ENCODE measurements at places on chromosomes 1 and 21.
A peak's percentile ranks its signal among the peaks of the same experiment; 100 is the strongest.

DNA sequence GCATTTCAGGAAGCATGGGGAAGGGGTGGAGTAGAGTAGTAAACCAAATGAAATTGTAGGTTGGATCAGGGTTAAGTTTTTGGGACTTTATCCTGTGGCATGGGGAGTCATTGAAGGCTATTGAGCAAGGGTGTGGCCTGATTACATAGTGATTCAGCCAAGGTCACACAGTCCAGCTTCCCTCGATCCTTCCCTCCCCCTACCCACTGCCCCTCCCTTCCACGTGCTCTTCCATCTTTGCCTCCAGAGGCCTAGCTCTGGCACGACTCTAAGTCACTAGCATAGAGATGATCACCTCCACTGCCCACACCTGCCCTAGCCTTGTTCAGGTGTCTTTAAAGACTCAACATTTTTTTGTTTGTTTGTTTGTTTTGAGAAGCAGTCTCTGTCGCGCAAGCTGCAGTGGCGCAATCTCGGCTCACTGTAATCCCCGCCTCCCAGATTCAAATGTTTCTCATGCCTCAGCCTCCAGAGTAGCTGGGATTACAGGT, 37.2 kb upstream of the SLC9A1 start:
- no peak for DNase-seq

DNA sequence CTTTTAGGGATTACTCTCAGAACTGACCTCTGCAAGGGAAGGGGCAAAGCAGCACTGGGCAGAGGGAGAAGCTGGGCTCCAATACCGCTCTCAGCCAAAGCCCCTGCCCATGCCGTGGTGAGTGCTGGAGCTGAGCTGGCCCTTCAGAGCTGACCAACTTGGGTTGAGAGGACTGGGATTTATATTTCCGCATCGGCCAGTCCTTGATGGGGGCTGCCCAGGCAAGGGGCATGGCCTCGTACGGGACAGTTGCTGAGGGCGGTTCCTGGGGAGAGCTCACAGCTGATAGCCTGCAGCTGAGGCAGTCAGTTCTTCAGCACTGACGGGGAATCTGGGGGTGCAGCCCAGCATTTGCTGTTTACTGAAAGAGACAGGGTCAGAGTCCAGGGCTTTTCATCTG, 8.0 kb downstream of the HUNK start:
- no peak for DNase-seq

DNA sequence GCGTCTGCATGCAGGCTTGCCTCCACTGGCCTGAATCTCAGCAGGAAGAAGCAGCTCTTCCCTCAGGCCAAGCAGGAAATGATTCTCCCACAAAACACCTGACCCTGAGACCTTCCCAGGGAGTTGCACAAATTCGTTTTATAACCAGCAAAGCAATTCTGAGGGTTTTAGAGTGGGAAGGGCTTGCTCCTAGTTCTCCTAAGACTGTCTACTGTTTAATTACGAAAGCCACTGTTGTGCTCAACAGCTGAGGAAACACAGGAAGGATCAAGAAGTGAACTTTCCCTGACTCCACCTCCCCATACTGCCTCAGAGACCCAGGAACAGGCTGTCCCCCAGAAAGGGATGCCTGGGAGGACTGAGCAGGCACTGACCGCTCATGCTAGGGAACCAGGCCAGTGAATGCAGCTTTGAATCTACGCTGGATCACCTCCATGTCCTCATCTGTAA, 37.0 kb upstream of the PUM1 start:
- DNase-seq: no peak

- DNase-seq: no peak
Measured at GRCh38 chr1:72516826-72517225, 234.5 kb upstream of the NEGR1 start.

DNA sequence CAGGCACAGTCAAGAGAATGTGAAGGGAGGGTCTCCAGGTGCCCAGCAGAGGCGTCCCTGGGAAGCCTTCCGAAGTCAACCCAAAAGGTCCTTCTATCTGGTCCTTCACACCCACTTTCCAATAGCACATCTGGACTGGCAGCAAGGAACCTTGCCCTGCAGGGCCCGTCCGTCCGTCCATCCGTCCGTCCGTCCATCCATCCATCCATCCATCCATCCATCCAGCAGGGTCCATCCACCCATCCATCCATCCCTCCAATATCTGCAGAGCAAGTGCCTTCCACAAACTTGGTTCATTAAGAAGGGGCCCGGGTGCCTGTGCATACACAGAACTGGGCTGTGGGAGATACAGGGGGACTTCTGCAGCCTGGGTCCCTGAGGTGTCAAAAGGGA, 31.6 kb downstream of the SLC45A1 start:
- no peak for DNase-seq

DNA sequence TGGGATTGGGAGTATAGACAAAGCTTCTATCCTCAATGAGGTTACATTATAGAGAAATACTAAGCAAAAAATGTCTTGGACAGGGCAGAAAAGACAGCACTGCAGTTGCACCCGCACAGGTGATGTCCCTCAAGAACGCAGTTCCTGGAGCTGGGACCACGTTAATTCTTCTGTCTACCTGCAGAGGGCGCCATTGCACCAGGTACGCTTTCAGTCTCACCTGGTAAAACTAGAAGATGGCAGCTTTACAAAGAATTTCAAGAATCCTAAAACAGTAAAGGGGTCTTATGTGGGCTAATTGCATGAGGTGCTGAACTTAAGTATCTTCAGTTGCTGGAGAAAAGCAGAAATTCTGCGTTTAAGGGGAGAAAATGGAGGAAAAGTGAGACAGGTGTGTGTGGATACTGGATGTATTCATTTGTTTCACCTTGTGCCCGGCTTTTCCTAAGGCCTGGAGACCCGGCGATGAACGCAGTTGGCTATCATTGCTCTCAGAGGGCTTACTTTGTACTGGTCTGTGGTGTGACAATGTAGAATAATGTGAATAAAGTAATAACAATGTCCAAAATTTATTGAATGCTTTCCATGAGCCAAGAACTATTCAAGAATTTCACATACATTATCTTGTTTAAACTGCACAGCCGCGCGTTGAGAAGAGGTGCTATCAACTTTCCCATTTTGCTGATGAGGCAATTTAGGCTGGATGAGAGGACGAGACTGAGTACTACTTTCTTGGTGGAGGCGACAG, 276.3 kb upstream of the GREM2 start:
- DNase-seq: peak; percentile 38

- DNase-seq: no peak
Measured at GRCh38 chr1:85898861-85899260, 190.6 kb upstream of the ZNHIT6 start.

- DNase-seq: no peak
Measured at GRCh38 chr21:35943752-35944151, 116.6 kb downstream of the SETD4 start.

GRCh38 chr1:91575909-91576519, 75.4 kb downstream of the CDC7 start:
- no peak for DNase-seq

DNA sequence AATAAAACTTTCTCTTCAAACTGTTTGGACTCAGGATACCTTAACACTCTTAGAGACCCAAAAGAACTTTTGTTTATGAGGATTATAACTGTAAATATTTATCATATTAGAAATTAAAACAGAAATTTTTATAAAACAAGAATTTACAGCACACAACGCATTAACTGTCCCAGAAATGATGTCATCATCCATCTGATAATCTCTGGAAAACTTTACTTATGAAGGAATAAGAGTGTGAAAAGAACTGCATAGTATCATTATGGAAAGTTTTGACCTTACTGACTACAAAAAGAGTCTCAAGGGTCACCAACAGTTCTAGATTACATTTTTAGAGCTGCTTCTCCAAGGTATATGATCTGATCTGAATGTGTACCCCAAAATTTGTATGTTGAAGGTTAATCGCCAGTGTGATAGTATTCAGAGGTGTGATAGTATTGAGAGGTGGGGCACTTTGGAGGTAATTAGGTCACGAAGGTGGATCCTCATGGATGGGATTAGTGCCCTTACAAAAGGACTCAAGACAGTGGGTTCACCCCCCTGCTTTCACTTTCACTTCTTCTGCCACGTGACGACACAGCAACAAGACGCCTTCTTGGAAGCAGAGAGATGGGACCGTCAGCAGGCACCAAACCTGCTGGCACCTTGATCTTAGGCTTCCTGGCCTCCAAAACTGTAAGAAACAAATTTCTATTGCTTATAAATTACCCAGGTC, 95.7 kb upstream of the NR5A2 start:
- no peak for DNase-seq

DNA sequence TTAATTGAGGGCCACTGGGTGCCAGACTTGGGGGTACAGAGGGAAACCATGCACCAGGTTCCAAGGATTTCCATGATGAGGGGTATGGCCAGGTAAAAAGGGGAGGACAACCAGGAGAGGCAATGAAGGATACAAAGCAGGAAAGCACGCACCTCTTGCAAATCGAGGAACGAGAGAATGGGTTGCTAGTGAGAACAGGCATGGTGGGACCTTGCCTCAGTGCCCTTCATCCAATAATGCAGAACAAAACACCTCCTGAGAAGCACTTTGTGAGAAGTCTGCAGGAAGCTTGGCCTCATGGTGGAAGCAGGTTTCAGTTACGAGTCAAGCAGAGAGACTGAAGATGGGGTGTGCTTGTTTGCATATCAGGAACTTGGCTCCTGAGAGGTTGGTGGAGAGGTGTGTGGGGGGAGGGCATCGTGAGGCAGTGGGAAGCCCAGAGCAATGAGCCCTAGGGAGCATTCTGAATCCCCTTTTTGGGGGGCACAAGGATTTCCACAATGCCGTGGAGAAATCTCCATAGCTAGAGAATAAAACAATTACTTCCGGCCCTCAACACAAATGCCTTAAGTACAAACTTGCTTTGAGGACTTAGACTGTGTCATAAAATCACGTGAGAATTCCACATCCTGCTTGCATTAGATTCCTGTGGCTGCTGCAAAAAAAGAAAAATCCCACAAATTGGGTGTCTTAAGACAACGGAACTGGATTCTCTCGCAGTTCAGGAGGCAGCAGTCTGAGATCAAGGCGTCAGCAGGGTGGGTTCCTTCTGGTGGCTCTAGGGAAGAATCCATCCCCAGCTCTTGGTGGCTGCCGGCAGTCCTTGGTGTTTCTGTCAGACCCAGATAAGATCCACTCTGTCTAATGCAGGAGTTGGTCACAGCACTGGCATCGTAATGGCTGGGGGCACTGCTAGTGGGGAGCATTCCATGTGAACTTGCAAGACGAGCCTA, 54.9 kb upstream of the BACE2 start:
- DNase-seq: peak; percentile 71

- DNase-seq: peak; percentile 77
Measured at GRCh38 chr1:26784023-26784871, 3.5 kb upstream of the PIGV start.

DNA sequence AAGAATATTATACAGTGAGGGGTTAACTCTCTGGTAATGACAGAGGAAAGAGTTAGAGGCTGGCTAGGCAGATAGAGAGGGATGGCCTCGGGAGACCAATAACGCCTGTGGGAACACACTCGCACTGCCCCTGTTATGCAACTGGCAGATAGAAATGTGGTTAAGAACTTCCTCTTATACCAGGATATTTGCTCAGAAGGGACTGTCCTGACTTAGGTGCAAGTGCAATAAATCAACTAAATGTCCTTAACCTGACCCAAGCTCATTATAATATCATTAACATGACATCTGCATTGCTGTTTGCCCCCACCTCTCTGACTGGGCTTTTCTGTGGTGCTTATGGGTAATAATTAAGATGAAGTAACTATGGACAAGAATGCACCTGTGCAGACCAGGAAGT, 1518.0 kb downstream of the NCAM2 start:
- no peak for DNase-seq

DNA sequence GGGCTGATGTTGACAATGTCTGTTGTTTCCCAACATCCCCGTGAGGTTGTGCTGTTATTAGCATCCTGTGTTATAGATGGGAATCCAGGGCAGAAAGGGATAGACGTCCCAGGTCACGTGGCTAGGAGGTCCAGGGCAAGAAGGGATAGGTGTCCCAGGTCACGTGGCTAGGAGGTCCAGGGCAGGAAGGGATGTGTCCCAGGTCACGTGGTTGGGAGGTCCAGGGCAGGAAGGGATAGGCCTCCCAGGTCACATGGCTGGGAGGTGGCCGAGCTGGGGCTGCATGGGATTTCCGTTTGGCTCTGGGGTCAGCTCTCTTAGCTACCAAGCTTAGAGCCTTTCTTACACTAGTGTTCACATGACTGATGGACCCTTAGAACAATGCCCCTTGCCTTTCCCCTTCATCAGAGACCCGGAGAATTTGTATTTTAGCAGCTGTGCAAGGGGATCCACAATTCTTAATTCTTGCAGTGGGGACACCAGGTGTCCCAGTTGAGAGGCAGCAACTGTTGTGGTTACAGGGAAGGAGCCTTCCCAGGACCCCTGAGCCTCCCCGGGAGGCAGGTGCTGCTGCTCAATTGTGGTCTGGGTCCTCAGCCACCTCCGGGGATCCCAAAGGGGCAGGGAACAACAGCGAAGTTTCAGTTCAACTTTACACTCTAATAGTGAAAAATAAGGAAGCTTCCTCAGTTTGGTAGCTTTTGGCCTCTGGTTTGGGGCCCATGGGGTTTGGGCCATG, 69.2 kb downstream of the UMODL1 start:
- no peak for DNase-seq

GRCh38 chr1:220748089-220748934, at the start of gene MTARC2:
Gene MTARC2, plus strand, starts transcription at chr1:220748322. Its CDS starts 210 bp downstream, at chr1:220748532.
- peak; percentile 92 for DNase-seq

DNA sequence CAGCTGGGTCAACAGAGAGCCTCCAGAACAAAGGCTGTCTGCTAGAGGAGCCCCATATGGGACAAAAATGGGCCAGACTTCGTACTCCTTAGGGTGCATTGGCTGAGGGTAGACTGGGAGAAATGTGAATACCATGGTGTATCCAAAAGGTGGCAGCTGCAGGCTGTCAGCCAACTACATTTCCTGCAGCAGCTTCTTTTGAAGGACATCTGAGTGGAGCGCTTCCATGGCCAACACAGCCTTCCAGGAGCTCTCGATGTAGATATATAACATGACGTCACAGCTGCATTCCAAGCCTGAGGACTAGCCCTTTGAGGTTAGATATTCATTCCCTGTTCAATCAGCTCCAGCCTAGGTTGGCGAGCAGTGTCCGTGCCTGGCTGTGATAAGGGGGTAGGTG, 107.7 kb downstream of the MAB21L3 start:
- DNase-seq: no peak

GRCh38 chr1:226722901-226723656, 16.0 kb downstream of the ITPKB start:
- no peak for DNase-seq
